ENCODE measurements at places on chromosomes 5 and 9. TPM values are rescaled to one million over a fixed set of nuclear protein-coding genes. Genes with fewer than 3 reads are reported as not detected.

- DNase-seq, result no peak
Measured at GRCh38 chr5:38187532-38187931, 70.8 kb upstream of the EGFLAM start.

- DNase-seq, result no peak
Measured at GRCh38 chr5:119031905-119032304, 39.0 kb upstream of the DMXL1 start.

GRCh38 chr5:126597156-126597555, 2.1 kb upstream of the ALDH7A1 start:
- DNase-seq, result no peak

GRCh38 chr9:111148052-111149017, 110.1 kb upstream of the LPAR1 start:
- DNase-seq, result no peak

Gene DAB2
- total RNA-seq, result 32.4 TPM

Gene TMEM174
- total RNA-seq, result not detected
